ENCODE measurements at places on chromosomes 6 and 20.

GRCh38 chr20:40046703-40047102 is 642.3 kb downstream of the MAFB start:
- peak; percentile 27 for DNase-seq

GRCh38 chr20:35297155-35297554 is 4.9 kb upstream of the FAM83C start:
- DNase-seq = no peak

GRCh38 chr6:70166088-70166958 is 136.6 kb downstream of the COL9A1 start:
- DNase-seq = peak; percentile 49

- DNase-seq = peak; percentile 43
Observed at GRCh38 chr6:111482188-111482958, 645 bp downstream of the REV3L start.

DNA sequence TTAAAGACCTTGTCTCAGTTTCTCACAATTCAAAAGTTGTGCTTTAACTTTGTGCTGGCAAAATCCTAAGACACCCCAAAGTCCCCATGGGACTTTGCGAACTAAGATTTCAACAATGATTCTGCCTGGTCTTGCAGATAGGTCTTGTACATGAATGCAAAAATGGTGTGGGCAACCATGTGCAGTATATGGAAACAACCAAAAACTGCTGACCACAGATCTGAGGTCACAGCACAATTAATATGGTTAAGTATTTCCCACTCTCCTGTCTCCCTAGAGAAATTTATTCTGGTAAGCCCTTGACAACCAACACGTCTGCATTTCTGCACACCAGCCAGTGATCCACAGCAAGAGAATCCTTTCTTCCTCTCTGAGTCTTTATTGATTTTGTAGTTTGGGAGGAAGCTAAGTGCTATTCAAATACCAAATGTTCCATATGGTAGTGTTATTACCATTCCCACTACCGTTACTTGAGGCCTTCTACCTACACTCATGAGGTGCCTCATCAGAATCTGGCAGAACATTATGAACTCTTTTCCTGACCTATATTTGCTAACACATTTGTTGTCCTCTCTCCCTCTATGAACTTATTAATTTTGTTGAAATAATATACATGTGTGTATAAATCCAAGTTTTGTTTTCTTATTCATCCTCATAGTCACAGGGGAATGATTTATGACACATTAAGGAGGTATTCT is 178.7 kb downstream of the ATXN1 start:
- DNase-seq = no peak
